Mammary microvascular endothelial cell (primary cell): ENCODE measurements at places on chromosomes 1 and 21. TPM values are rescaled to one million over a fixed set of nuclear protein-coding genes. Genes with fewer than 3 reads are reported as not detected.

KCNE2 gene
- not detected in 2 replicates for total RNA-seq

FCGR3B gene
- not detected in 2 replicates for total RNA-seq

CPLANE2 gene
- 1.6 and 1.7 TPM in 2 replicates for total RNA-seq

HTR6 gene
- total RNA-seq, result not detected in 2 replicates

AADACL3 gene
- not detected in 2 replicates for total RNA-seq

LENEP gene
- total RNA-seq, result not detected in 2 replicates
